Stimulated activated CD8-positive, alpha-beta memory T cell treated with anti-CD3 and anti-CD28 coated beads, Interleukin-7, amount 100 ng/mL, for 1 hour (primary cell): ENCODE measurements at places on chromosomes 16 and 17.

DNA sequence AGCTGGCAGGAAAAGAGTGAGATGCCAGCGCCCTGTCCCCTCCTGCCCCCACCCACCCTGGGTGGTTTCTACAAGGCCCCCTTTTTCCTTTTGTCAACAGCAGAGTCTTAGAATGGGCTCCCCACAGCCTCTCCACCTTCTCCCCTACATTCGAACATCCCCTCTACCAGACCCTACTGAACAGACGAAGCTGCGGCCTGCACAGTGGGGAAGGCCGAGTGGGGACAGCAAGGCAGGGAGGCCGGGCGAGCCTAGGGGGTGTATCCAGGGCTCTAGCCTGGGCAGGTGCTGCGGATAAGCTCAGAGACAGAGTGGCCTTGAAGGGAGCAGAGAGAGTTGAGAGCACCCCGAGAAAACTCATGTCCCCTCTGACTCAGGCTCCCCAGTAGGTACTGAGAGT lies 7.4 kb downstream of the ZACN start:
- DNase-seq, result no peak

DNA sequence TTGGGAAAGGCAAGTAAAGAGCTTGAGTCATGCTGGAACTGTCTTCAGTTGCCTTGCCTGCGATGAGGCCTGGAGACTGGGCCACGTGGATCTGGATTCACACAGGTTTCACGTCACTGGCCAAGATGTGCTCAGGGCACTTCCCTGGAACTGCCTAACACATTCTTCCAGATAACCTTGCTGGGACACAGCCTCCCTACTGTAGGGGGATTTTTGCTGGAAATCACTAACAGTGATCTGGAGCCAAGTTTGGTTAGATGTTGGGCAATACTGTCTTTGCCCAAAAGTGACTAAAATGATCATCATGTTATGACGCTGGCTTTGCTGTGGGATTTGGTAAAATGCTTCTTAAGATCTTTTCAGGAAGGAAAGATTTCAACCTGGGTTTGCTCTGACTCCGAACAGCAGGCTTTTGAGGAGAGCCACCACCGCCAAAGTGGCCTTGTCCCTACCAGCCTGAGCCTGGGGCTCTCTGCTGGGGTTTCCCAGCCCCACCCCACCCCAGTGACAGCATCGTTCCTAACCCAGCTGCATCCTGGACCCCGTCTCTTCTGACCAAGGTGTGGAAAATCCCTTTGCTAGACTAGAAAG lies 14.7 kb downstream of the C1QTNF1 start:
- no peak for DNase-seq

GRCh38 chr17:19409509-19409908 lies 1.5 kb upstream of the RNF112 start:
- DNase-seq, result no peak

DNA sequence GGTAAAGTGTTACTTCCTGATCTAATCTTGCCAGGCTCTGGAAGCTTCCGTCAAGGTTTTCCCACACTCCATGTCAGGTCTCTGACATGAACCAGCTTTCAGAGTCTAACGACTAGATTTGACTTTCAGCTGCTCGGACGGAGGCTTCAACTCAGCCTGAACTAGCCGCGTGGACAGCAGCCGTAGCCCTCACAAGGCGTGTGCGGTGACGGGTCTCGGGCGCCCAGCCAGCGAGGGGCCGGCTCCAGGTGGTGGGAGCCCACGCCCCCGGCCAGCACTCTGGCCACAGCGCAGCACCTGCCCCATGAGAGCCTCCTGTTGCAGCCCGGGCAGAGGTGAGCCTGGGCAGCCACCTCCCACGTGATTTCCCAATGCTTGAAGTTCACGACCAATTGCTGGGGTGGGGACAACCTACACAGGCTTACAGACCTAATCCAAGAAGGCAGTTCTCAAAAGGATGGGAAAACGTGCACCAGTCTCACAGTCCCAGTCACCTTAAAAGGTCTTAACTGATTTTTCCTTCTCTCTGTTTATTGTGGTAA lies 45.5 kb downstream of the TBC1D16 start:
- no peak for DNase-seq

GRCh38 chr17:77124192-77124889 lies 16.4 kb upstream of the SEC14L1 start:
- DNase-seq, result no peak

GRCh38 chr17:2442166-2442565 lies 41.3 kb upstream of the MNT start:
- DNase-seq, result no peak

DNA sequence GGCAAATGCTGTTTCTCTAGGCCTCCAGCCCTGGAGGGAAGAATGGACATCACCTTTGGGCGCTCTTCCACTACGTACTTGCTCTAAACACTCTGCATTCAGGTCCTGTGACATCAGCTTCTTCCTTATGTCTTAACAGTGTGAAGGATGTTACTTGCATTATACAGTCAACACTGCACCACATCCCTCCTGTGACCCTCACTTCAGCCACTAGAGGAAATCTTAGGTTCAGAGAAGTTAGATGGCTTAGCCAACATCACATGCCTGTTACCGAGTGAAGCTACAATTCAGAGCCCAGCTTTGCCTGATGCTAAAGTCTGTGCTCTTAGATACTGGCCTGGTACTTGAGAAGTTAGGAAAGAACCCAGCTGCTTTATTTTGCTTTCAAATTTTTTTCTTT lies 18.3 kb downstream of the UBFD1 start:
- no peak for DNase-seq

DNA sequence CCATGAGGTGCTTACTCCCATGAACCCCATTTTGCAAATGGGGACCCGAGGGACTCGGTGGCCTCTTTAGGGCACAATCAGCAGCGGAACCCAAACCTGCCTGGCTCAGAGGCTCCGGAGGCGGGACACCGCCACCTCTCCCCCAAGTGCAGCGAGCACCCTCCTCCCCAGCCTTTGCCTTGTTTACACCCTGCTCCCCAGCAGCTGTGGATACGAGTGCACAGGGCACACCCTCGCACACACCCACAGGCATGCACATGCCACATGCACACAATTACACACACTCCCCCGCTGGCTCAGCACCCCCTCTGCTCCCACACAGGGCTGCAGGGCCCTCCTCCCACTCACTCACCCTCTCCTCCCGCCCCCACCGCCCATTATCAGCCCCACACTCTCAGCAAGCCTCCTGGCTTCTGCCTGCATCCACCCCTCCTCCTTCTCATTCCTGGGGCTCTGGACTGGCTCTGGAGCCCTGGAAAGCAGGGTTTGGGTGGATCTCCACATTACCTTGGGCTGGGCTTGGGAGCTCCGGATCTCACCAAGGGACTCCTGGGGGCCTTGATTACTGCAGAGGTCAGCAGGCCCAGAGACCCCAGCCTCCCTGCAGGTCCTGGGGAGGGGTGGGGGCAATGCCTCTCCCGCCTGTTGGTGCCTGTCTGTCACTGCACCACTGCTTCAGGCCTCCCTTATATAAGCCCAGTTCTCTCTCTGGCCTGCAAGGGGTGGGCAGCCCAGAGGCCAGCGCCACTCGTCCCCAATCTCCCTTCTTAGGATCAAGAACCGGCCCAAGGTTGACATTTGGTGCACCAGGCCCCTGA lies 6.4 kb downstream of the PDK2 start:
- DNase-seq, result no peak

- no peak for DNase-seq
Observed at GRCh38 chr17:17702449-17703139, 21.3 kb downstream of the RAI1 start.
